CD8-positive, alpha-beta memory T cell (primary cell): ENCODE measurements at places on chromosomes 1 and 21. TPM values are rescaled to one million over a fixed set of nuclear protein-coding genes. Genes with fewer than 3 reads are reported as not detected.

- H3K36me3 ChIP-seq: no peaks in the 10 kb centered on the region
- no peak overlapping the region for H3K27ac ChIP-seq
Observed at GRCh38 chr21:31945141-31945540, 72.3 kb downstream of the HUNK start.

- H3K36me3 ChIP-seq: no peaks in the 10 kb centered on the region
- H3K4me3 ChIP-seq: no peak overlapping the region
- peaks cover 14% of the 10 kb centered on the region for H3K4me1 ChIP-seq
- no peak overlapping the region for H3K27ac ChIP-seq
- H3K27me3 ChIP-seq: no peaks in the 10 kb centered on the region
- DNase-seq: peak; percentile 14
Observed at GRCh38 chr1:26677306-26678115, 18.3 kb upstream of the ARID1A start.

- DNase-seq: no peak
- H3K4me3 ChIP-seq: no peak overlapping the region
- H3K27me3 ChIP-seq: no peaks in the 10 kb centered on the region
- H3K4me1 ChIP-seq: no peaks in the 10 kb centered on the region
Observed at GRCh38 chr1:176938375-176938774, 226.1 kb downstream of the ASTN1 start.

GRCh38 chr1:119011706-119012105 is 23.6 kb upstream of the TBX15 start:
- H3K27me3 ChIP-seq: peaks cover 13% of the 10 kb centered on the region
- no peak overlapping the region for H3K4me3 ChIP-seq
- no peak for DNase-seq
- no peak overlapping the region for H3K27ac ChIP-seq
- H3K4me1 ChIP-seq: no peaks in the 10 kb centered on the region

- DNase-seq: no peak
- no peak overlapping the region for H3K27ac ChIP-seq
- no peaks in the 10 kb centered on the region for H3K36me3 ChIP-seq
- H3K4me3 ChIP-seq: no peak overlapping the region
- no peaks in the 10 kb centered on the region for H3K4me1 ChIP-seq
Observed at GRCh38 chr1:62928885-62929284, 145.0 kb downstream of the ATG4C start.

GRCh38 chr1:71882226-71882625 is 400.1 kb downstream of the NEGR1 start:
- no peak overlapping the region for H3K4me3 ChIP-seq
- no peak for DNase-seq
- no peaks in the 10 kb centered on the region for H3K36me3 ChIP-seq
- H3K27me3 ChIP-seq: no peaks in the 10 kb centered on the region

- H3K36me3 ChIP-seq: peaks cover 4% of the 10 kb centered on the region
- peaks cover 22% of the 10 kb centered on the region for H3K4me1 ChIP-seq
- H3K27me3 ChIP-seq: no peaks in the 10 kb centered on the region
- peak overlapping the region; percentile 75 for H3K4me3 ChIP-seq
Observed at GRCh38 chr1:109091078-109091838, 694 bp downstream of the TMEM167B start.

- no peak overlapping the region for H3K27ac ChIP-seq
- H3K36me3 ChIP-seq: no peaks in the 10 kb centered on the region
- DNase-seq: no peak
- H3K4me1 ChIP-seq: no peaks in the 10 kb centered on the region
Observed at GRCh38 chr1:51293898-51294515, 36.4 kb downstream of the TTC39A start.

DNA sequence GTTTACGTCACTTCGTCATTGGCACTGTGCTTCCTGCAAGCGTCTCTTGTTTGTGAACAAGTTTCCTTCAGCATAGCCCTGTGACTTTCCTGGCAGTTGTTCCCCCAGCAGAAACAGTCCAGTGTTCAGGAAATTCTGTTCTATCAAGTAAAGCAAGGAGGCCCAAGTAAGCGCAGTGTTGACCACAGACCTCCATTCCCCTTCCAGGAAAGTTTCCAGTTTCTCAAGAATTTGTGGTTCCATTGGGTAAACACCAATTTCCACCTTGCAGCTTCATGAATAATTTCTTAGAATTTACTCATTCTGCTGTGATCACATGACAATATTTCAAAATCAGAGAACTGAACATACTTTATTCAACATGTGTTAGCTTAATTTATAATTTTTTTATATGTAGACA is 88.5 kb upstream of the ETV3 start:
- H3K27ac ChIP-seq: no peak overlapping the region
- no peaks in the 10 kb centered on the region for H3K4me1 ChIP-seq
- no peak overlapping the region for H3K4me3 ChIP-seq

GRCh38 chr1:25978403-25978802 is 19.5 kb downstream of the PAFAH2 start:
- H3K27me3 ChIP-seq: no peaks in the 10 kb centered on the region
- H3K27ac ChIP-seq: no peak overlapping the region
- H3K4me1 ChIP-seq: no peaks in the 10 kb centered on the region
- DNase-seq: no peak
- no peak overlapping the region for H3K4me3 ChIP-seq
- H3K36me3 ChIP-seq: peaks cover 47% of the 10 kb centered on the region

- DNase-seq: no peak
- H3K4me3 ChIP-seq: no peak overlapping the region
- peak overlapping the region; percentile 68 for H3K27ac ChIP-seq
- H3K4me1 ChIP-seq: peaks cover 30% of the 10 kb centered on the region
Observed at GRCh38 chr1:58883888-58884482, 100.1 kb upstream of the JUN start.

DNA sequence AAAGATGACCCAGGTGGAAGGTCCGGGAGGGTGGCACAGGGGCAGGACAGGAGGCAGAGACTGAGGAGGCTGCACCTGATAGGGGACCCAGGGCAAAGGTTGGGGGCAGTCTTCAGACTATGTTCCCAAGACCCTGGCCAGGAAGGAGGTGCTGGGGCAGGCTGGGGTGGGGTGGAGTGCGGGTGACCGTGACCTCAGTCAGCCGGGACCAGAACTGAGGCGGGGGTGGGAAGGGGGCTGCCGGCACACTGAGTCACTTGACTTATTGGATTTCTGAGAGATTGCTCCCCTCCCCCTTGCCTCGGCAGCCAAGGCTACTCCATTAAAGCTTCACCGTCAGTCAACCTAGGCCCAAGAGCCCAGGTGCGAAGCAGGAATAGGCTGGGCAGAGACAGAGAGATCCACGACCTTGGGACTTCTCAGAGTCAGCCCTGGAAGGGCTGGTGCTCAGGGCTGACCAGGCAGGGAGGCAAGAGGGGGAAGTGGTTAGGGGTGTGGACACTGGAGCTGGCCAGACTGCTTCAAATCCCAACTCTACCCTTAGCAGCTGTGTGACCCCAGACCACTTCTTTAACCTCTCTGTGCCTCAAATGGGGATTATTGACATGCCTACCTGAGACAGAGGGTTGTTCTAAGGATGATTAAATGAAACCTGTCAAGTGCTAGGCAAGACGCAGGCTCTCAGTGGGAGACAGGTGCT is 47.9 kb upstream of the LAPTM5 start:
- no peaks in the 10 kb centered on the region for H3K4me1 ChIP-seq
- no peak overlapping the region for H3K27ac ChIP-seq
- H3K4me3 ChIP-seq: no peak overlapping the region

Gene MCL1
- total RNA-seq: 216 TPM

Gene CADM3
- total RNA-seq: not detected

Gene C1QB
- 0.53 TPM for total RNA-seq
